Neural crest cell (in vitro differentiated cells): ENCODE measurements at places on chromosomes 12 and 14. TPM values are rescaled to one million over a fixed set of nuclear protein-coding genes. Genes with fewer than 3 reads are reported as not detected.

CCDC38 gene
- 0.18 TPM in 1 of 2 replicates, not detected in the other for total RNA-seq

SRGAP1 gene
- 12.6 and 14.8 TPM in 2 replicates for total RNA-seq

RERG gene
- total RNA-seq = 0.61 and 1.1 TPM in 2 replicates

EXOC3L4 gene
- total RNA-seq = not detected in 2 replicates

NUP37 gene
- total RNA-seq = 44.9 and 46.4 TPM in 2 replicates
